ENCODE measurements at places on chromosomes 16 and 17.
A peak's percentile ranks its signal among the peaks of the same experiment; 100 is the strongest.

DNA sequence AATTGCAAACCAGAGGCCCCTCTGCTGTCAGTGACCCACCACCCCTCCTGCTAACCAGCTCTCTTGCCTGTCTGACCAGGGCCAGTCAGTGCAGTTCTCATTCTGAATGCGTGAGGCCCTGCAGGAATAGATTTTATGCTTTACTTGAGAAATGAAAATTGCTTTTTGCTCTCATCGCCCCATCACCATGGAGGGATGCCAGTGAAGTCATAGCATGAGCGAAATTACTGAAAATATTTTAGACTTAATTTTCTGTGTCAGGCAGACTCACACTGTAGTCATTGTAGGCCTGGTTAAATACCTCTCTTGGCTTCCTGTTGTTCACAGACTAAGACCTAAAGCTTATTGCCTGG lies 490.5 kb upstream of the CDH5 start:
- no peak for DNase-seq

DNA sequence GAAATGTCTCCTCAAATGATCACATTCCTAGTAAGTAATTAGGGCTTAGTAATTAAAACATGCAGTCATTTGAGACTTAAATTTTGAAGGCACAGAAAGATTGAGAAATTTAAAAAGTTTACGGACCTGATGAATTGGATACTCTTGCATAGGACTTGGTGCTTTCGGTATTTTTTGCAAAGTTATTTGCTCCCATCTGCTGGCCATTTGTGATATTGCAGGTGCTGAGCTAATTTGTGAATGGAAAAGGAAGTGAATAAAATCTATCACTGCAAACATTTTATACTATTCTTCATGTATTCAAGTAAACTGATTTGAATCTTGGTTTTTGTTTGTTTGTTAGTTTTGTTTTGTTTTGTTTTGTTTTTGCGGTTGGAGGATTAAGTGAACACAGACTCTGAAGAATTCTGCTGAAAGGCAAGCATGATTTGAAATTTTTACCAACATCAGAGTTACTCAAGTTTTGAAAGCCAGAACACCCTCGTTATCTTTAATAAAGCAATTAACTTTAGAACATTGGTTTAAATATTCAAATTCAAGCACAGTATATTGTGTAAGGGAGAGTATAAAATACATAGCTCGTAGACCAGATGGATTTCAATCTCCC lies 689.5 kb upstream of the RBFOX1 start:
- peak; percentile 13 for DNase-seq

GRCh38 chr17:81120149-81120484 lies 45.2 kb upstream of the PVALEF start:
- DNase-seq: no peak

DNA sequence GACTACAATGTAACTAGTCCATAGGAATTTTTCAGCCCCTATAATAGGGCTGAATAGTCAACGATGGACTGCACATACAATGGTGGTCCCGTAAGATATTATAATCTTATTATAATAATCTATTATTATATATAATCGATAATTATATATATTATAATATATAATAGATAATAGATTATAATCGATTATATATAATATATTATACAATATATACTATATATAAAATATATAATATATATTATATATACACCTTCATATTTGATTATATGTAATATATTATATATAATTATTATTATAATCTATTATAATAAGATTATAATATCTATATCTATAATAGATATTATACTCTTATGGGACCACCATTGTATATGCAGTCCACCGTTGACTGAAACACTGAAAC lies 238.8 kb downstream of the XYLT1 start:
- DNase-seq: no peak

DNA sequence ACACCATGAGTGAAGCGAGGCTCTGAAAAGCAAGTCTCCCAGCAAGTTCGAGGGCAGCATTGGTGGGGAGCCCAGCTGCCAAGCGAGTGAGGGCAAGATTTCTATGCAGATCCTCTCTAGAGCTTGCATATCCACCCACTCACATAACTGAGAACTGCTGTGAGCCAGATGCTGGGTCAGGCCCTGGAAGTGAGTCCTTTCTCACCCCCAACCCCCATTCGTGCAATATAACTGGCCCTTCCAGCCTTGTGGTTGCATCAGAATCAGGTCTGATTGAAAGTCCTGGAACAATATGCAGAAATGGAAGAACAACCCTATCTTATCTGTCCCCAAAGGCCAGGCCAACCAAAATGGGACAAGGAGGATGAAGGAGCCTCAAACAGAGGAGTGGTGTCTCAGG lies 146.6 kb downstream of the IRX5 start:
- DNase-seq: no peak

- DNase-seq: peak; percentile 71
Observed at GRCh38 chr16:1772908-1773702, at the start of gene MRPS34. Gene MRPS34, minus strand, starts transcription at chr16:1773134. Its CDS starts 15 bp downstream, at chr16:1773119.

- DNase-seq: no peak
Observed at GRCh38 chr16:28574925-28575324, 21.2 kb downstream of the SGF29 start.

- no peak for DNase-seq
Observed at GRCh38 chr17:51238255-51238887, 21.5 kb downstream of the MBTD1 start.

DNA sequence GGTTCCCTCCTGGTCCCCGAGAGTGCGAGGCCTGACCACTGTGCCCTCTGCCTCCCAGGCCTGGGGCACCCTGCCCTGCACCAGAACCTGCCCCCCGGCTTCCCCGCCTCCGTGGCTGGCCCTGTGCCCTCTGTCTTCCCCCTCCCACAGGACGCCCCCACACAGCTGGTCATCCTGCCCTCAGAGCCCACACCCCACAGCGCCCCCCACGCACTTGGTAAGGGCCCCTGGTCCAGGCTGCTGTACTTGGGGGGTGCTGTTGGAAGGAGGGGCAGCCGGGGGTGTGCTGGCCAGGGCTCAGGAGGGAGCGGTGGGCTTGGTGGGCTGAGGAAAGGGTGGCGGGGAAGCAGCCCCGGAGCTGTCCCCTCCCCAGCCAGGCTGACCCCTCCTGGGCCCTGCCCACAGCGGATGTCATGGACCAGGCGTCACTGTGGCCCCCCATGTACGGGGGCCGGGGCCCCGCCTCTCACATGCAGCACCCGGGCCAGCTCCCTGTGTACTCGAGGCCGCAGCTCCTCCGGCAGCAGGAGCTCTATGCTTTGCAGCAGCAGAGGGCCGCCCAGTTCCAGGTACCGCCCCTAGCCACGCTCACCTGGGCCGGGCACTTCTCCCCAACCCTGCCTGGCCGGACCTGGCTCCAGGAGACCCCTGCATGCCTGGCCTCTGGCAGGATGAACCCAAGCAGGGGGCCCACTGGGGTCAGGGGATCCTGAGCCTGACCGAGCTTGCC lies 49.5 kb downstream of the BAHCC1 start:
- DNase-seq: no peak

DNA sequence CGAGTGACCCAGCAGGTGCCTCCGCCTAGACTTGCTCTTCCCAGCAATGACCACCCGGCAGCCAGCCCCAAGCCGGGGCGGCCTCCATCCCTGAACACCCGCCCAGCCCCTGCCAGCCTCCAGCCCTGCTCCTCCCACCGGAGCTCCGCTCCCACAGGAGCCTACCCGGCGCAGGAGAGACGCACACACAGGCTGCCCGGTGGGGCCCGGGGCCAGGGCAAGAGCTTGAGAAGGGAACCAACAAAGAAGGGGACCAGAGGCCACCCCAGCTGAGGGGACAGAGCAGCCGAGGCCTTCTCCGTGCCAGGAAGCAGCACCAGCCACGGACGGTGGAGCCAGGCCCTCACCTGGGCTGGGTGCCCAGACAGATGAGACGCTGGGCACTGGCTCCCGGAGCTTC lies 13.8 kb downstream of the PKD1 start:
- no peak for DNase-seq

- no peak for DNase-seq
Observed at GRCh38 chr16:46974352-46974751, 878 bp upstream of the DNAJA2 start.

GRCh38 chr16:81492965-81493754 lies 48.6 kb downstream of the CMIP start:
- DNase-seq: no peak

GRCh38 chr17:35212668-35213067 lies 18.5 kb upstream of the SLC35G3 start:
- DNase-seq: no peak

GRCh38 chr16:51440131-51440889 lies 289.2 kb upstream of the SALL1 start:
- no peak for DNase-seq

DNA sequence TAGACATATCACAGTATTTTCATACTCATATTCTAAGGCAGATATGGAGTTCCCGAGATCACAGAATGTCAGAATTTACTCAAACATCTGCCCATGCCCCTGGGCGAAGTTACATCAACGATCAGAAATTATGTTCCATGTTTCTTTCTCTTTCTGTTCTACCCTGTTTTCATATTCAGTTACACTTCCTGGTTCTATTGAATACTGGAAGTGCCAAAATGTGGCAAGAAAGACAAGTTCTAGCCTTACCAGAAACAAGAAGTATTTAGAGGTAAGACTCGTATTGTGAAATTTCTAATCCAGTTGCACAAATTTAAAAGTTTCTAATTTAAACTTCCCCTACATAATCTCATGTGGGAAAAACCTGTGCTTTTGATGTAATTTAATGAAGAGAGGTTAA lies 36.1 kb downstream of the KCNJ2 start:
- DNase-seq: no peak

GRCh38 chr16:58222532-58223316 lies 24.8 kb upstream of the CSNK2A2 start:
- DNase-seq: no peak

- no peak for DNase-seq
Observed at GRCh38 chr17:1773696-1774181, 11.9 kb downstream of the SERPINF1 start.

GRCh38 chr17:704111-704864 lies 10.4 kb downstream of the VPS53 start:
- DNase-seq: no peak

GRCh38 chr16:10333321-10334032 lies 52.4 kb upstream of the ATF7IP2 start:
- DNase-seq: no peak

- no peak for DNase-seq
Observed at GRCh38 chr17:63274146-63274545, 172.0 kb downstream of the CYB561 start.

- no peak for DNase-seq
Observed at GRCh38 chr16:57617604-57618111, 10.8 kb upstream of the ADGRG1 start.

DNA sequence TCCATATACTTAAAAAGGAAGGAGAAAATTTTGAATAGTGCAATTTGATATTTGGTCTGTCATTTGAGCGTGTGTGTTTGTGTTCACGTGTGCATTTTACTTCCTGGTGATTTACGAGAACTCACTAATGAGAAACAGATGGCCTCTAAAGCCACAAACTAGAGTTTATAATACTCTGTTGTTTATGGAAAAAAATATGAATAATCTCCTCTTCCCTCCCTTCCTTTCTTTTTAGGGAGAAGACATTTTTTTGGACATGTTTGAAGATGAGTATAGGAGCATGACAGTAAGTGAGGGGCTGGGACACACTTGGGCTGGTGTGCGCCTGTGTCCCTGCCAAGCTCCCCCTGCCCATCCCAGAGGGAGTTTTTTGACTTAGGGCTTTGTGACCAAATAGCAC lies 102.7 kb downstream of the CLEC16A start:
- no peak for DNase-seq

DNA sequence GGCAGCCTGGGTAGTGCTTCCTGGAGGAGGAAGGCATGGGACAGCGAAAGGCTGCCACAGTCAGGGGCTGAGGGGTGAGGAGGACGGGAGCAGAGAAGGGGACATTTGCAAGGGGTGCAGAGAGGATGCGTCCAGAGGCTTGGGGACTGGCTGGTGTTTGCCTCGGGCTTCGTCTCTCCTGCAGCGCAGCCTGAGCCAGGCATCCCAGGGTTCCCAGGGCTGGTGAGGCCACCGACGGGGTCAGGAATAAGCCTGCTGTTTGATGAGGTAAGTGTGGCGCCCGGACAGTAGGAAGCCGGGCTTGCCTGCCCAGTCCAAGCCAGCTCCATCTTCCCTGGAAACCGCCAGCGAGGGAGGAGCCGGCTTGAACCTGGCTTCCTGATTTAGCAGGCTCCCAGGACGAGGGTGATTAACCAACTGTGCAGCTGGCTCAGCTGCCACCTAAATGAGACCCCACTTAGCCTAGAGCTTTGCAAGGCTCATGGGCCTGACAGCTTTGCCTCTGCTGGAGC lies 47.8 kb downstream of the PITPNM3 start:
- DNase-seq: no peak

GRCh38 chr17:60743799-60744198 lies 66.1 kb downstream of the BCAS3 start:
- DNase-seq: no peak

- no peak for DNase-seq
Observed at GRCh38 chr17:31393749-31394146, 2.3 kb downstream of the RAB11FIP4 start.

- no peak for DNase-seq
Observed at GRCh38 chr17:62744259-62744658, 63.9 kb downstream of the MARCHF10 start.

GRCh38 chr16:76897816-76898215 lies 293.2 kb upstream of the MON1B start:
- no peak for DNase-seq

- no peak for DNase-seq
Observed at GRCh38 chr17:80922580-80923160, 69.0 kb upstream of the CHMP6 start.

DNA sequence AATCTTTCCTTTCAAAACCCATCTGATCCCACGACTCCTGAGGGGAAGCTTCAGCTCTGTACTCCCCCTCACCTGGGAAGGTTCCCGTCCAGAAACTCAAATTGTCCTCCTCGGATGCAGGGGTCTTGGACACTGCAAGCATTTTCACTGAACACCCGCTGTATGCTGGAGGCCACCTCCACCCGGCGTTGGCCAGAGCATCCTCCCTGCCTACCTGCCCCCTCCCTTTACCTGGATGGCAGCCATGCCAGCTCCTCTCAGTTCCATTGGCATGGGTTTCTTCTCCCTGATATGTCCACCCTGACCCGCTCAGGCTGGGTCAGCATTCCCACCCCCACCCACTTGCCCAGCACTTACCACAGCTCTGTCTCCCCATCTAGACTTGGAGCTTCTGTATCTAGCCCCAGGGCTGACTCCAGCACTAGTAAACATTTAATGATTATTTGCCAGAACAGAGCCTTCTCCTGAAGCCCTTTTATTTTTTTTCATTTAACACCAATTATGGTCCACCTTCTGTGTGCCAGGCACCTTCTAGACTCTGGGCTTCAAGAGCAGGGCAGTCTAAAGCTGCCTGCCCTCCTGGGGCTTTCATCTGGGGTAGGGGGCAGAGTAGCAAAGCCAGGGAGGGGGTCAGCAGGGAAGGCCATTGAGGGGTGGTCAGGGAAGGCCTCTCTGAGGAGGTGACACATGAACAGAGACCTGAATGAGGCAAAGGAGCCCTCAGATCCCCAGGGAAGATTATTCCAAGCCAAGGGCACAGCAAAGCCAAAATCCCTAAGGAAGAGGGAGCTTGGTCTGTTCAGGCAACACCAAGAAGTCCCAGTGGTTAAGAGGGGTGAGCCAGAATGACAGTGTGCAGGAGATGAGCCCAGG lies 8.9 kb upstream of the KRT19 start:
- no peak for DNase-seq

Data from activated T-cell treated with anti-CD3 and anti-CD28 coated beads, Interleukin-2, amount 50 U/mL, for 4 hours (primary cell).